ENCODE measurements at places on chromosomes 13 and 19.

DNA sequence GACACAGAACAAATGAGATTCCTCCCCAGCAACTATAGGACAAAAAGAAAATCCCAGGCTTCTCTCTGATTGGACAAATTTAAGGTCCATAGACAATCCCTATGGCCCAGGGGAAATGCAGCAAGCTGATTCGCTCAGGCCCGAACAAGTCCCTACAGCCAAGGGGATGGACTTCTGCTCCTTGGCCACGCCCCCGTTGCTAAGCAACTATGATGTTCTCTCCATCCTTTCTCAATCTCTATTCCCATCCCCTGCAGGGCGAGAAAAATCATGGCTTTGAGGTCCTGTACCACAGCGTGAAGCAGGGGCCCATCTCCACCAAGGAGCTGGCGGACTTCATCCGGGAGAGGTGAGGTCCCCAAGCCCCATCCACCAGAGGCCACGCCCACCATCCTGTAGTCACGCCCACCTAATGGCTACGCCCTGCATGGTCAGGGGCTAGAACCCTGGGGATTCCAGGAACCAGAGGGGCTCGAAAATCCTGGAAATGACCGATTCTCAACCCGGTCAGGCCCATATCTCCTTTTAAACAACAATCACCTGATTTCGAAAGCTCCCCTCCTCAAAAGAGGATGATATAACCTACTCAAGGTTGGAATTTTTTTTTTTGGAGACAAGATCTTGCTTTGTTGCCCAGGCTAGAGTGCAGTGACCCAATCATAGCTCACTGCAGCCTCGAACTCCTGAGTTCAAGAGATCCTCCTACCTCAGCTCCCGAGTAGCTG is 11.4 kb downstream of the FCHO1 start:
- DNase-seq = no peak

GRCh38 chr13:22812793-22813192 is 368.0 kb upstream of the SGCG start:
- DNase-seq = no peak

DNA sequence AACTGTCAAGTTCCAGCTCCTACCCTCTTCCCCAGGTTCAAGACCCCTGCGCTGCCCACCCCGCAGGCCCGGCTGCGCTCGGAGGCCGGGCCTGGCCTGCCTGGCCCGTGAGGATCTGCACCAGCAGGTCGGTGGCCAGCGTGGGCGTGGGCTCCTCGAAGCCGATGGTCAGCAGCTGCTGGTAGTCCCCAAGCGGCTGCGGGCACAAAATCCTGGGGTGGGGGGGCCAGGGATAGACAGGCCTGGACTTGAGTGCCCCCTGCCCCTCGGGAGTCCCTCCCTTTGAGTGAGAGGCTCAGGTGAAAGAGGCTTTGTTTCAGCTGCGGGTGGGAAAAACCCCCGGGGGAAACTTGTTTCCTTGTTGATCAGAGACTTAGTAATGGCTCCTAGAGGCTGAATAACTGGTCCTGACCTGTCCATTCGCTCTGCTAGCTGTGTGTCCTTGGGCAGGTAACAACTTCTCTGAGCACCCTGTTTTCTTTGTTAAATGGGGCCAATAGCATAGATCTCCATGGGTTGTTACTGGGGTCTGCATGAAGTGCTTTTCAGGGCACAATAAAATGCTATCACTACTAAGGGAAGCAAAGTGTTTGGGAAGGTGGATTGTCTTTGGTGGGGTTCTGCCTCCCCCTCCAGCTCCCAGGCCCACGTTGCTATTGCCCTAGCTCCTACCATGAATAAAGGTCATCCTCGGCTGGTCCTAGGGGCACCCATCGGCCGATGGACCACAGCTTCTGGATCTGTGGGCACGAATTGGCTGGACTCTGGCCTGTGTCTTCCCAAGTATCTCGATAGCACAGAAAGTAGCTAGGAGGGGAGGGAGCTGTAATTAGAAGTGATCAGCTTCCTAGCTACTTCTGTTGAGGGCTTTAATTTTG is 3.5 kb downstream of the C19orf67 start:
- no peak for DNase-seq

DNA sequence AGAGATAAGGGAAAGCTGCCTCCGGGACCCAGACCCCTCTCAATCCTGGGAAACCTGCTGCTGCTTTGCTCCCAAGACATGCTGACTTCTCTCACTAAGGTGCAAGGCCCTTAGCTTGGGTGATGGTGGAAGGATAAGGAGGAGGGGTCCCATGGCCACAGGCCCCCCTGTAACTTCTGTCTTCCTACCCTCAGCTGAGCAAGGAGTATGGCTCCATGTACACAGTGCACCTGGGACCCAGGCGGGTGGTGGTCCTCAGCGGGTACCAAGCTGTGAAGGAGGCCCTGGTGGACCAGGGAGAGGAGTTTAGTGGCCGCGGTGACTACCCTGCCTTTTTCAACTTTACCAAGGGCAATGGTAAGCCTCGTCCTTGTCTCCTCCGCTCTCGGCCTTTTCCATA is 2.0 kb downstream of the CYP2F1 start:
- no peak for DNase-seq

DNA sequence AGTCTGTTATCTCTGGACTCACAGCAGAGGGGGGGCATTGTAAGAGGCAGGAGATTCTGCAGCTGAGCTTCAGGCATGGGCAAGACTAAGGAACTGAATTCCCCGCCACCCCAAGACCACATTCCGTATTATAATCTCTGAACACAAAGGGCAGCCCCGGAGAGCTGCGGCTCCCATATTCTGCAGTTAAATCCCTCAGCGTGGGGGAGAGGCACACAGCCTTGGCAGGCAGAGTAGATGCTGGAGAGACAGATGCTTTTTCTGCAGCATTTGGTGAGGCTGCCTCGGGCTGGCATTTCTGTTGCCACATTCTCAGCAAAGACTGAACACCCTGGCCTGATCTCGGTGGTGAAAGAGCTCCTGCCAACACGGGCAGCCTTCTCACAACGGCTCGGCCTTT is 12.9 kb downstream of the CHAF1A start:
- DNase-seq = no peak

DNA sequence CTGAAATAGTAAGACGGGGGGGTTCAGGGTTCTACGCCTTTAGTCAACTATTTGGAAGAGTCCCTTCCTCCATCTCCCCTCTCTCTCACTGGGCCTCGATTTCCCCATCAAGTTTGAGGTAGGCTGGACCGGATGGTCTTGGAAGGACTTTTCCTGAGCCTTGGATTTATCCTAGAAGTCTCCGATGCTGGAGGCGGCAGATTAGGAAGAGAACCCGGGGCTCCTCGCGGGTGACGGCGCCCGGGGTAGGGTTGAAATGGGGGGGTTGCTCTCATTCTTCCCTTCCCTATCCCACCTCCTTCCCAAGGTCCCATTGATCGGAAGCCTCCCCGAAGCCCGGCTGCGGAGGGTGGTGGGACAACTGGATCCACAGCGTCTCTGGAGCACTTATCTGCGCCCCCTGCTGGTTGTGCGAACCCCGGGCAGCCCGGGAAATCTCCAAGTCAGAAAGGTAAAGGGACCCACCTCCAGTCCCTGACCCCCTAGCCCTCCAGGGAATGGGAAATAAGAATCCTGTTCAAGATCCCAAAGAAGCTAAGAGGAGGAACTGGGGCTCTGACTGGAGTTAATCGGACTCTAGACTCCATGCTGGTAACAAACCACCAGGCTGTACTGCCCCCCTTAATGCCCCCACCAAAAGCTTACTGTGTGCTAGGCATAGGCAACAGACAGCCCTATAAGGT is 781 bp downstream of the QPCTL start:
- DNase-seq = peak; percentile 60

GRCh38 chr19:29873801-29874575 is 62.2 kb downstream of the CCNE1 start:
- DNase-seq = no peak

DNA sequence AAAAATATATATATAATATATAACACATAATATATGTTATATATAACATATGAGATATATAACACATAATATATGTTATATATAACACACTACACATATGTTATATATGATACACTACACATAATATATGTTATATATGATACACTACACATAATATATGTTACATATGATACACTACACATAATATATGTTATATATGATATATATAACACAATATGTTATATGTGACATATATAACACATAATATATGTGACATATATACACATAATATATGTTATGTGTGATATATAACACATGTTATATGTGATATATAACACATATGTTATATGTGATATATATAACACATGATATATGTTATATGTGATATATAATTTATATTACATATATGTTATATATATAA is 129.7 kb downstream of the CACNA1A start:
- no peak for DNase-seq

- DNase-seq = no peak
Measured at GRCh38 chr19:46284635-46285034, 12.2 kb upstream of the HIF3A start.

DNA sequence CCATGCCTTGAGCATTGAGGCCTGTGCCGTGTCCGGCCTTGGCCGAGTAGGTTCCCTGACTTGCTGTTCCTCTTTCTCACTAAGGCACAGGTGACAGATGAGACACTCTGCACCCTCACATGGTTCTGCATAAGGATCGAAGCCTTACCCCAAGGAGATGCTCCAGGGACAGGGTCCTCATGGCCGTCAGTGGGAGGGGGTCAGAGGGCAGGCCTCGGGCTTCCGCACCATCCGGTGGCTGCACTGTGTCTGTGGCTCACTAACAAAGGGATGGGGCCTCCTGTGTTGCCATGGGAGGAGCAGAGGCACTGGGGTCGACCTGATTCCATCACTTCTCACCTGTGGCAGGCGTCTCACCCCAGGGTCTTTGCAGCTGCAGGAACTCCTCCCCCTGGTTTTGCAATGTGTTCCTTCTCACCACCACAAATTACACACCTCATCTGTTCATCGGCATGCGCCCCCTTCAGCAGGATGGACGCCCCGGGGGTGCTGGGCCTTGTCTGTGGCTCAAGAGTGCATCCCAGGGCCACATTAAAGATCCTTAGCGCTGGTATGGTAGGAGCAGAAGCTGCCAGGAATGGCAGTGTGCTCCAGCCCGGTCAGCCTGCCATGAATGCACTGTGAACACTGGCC is 113.3 kb upstream of the SOX1 start:
- DNase-seq = no peak

GRCh38 chr19:10339380-10339960 is at the start of gene ICAM3:
TSS of gene ICAM3 (minus strand) at chr19:10339624. CDS start at chr19:10339614, 10 bp downstream.
- DNase-seq = peak; percentile 22

Data from T follicular helper cell (primary cell).